ENCODE measurements at places on chromosomes 13 and 19.

GRCh38 chr13:111947026-111947810 is 119.7 kb upstream of the SOX1 start:
- no peak for DNase-seq

- no peak for DNase-seq
Measured at GRCh38 chr13:51067210-51067701, 43.8 kb downstream of the C13orf42 start.

GRCh38 chr13:50392977-50393376 is 377.7 kb downstream of the KCNRG start:
- no peak for DNase-seq

DNA sequence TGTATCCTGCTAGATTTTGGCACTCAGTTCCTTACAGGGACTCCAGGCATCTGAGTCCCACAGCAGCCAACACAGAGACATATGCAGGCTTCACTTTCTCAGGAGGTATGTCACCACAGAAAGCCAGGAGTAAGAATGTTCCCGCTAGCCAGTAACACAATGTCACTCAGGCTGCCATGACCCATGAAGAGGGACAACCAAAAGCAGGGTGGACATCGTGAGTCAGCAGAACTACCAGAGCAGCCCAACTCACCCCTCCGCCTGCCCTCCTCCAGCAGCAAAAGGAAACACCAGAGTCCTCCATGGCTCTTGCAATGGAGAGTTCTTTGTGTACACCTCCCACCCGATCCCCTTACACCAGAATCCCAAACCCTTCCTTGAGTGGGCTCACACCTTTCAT is 95.4 kb downstream of the CRYL1 start:
- no peak for DNase-seq

DNA sequence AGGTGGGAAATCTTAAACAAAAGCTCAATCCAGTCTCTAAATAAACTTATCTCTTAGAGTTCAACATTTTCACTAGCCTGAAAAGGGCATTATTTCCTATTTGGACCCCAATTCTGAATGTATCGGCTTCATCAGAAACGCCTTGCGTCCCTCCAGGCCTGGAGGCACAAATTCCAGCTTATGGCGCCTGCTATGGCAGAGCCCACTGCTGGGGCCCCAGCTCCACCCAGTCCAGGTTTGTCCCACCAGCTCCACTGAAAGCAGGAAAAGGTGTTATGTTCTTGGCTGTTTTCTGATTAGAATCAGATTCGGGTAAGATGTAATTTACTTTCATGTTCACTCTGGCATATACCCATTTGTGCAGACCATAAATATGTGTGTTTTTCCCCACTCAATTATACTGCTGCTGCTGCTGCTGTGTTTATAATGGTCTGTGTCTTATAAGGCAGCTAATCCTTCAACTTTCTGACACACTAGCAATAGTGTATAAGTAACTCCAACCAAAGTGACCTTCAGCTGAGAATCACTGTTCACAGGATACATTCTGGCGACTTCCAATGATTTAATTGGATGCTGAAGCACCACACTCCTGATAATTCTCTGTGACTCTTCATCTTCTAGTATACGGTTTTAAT is 6.4 kb downstream of the IRS2 start:
- no peak for DNase-seq

DNA sequence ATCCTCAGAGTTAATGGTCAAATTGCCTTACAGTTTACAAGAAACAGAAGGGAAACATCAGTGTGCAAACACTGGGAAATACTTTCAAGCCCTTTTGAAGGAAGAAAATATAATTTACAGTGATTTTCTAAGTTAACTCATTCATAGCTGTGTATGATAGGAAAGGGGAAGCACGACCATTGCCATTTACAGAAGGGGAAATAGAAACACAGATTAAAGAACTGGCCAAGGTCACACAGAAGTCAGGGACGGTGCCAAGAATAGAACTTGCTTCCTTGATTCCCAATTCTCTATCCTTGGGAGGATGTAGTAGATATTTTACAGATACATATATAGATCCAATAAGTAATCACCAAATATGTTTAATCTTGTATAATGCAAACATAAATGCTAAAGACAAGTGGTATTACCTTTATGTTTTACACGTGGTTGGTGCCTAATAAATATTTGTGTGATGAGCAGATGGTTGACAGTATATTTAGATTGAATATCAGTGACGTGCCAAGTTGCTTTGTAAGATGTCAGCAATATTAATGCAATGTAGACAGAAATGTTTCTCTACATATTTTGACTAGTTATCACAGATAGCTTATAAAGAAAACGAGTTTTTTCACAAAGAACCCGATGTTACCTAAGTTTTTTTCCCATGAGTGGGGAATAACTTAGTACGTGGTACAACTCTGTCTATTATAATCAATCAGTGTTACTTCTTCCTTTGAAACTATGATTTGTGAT is 73.1 kb downstream of the FLT1 start:
- no peak for DNase-seq

- DNase-seq: no peak
Measured at GRCh38 chr13:85441364-85441763, 357.9 kb downstream of the SLITRK6 start.

DNA sequence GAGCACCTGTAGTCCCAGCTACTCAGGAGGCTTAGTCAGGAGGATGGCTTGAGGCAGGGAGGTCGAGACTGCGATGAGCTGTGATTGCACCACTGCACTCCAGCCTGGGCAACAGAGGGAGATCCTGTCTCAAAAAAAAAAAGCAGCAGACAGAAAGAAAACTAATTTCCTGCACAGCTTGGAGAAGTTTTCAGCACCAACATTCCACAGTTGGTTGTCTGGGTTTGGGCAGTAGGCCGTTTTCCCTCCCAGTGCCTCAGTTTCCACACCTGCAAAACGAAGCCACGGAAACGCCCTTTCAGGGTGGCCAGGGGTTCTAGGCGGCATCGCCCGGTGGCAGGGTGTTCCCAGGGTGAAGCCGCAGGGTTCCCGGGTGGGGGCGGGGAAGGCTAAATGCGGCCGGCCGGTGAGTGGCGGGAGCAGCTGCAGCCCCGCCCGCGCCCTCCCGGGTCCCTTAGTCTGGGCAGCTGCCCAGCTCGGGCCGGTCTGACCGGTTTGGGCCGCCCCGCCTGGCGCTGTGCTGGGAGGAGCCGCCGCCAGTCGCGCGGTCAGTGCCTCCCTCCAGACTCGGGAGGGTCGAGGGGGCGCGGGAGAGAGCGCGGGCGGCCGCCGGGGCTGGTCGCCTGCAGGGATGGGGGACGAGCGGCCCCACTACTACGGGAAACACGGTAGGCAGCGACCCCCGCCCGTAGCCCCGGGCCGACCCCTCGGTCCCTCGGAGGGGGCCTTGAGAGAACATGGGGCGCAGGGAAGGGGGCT is at the start of gene SLC44A2:
Gene SLC44A2 (plus strand): TSS at position 551 of the 759 bp plus-strand sequence. CDS start 81 bp downstream, at position 632.
- DNase-seq: peak; percentile 6

- peak; percentile 4 for DNase-seq
Measured at GRCh38 chr19:48258350-48258749, 2.6 kb upstream of the CARD8 start.

DNA sequence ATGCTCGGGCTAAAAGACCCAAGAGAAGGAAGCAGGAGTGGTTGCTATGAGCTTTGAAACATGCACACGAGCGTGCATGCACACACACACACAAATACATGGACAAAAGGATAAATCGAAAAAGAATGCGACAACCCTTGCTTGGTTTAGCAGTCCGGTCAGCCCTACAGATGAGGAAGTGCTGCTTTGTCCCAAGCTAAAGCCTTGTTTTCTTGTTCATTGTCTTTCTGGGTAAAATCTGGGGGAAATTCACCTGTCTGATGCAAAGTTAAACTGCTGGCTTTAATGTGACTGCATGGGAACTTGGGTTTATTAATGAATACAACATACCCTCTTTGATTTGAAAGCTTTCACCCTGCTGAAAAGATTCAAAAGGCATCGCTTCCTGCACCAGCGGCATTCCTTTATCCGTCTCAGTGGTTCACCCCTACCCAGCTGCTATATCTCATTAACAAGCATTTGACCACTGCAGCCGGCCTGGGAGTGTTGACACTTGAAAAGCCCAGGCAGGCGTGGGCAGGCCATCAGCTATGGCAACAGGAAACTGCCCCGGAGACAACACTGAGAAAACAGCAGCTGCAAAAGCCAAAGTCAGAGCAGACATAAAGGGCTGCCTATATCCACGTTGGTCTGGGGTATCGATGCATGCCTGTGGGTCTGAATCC is 301.7 kb downstream of the NDFIP2 start:
- DNase-seq: peak; percentile 86

All from astrocyte (in vitro differentiated cells and primary cell).